ENCODE measurements at places on chromosomes 4 and X. TPM values are rescaled to one million over a fixed set of nuclear protein-coding genes. Genes with fewer than 3 reads are reported as not detected.
A peak's percentile ranks its signal among the peaks of the same experiment; 100 is the strongest.

AGTR2 gene
- not detected for total RNA-seq

CXorf49 gene
- not detected for total RNA-seq

LIMCH1 gene
- total RNA-seq, result 2.8 TPM

BEND4 gene
- total RNA-seq, result not detected

GAGE12F gene
- not detected for total RNA-seq

RPL9 gene
- 2,253 TPM for total RNA-seq

HPGDS gene
- not detected for total RNA-seq

ZMAT1 gene
- 0.51 TPM for total RNA-seq

RIPPLY1 gene
- total RNA-seq, result not detected

ATP1B4 gene
- total RNA-seq, result not detected

GRCh38 chrX:132810488-132810887, 147.9 kb downstream of the HS6ST2 start:
- DNase-seq, result no peak

DNA sequence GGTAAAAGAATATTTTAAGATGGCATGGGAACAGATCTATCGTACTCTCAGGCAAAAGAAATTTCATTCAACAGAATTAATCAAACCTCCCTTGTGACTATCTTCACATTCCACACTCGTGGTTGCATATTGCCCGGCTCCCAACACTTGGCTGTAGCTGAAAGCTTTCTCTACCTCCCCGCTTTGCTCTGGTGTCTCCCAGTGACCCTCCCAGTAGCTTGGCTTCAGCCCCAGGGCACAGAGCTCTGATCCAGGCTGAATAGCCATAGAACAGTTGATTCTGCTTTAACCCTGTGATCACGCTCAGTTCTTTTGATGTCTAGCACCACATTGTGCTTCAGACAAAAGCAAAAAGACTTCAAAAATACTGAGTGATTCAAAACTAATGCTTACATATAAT, 24.6 kb downstream of the SLC7A11 start:
- DNase-seq, result no peak

DNA sequence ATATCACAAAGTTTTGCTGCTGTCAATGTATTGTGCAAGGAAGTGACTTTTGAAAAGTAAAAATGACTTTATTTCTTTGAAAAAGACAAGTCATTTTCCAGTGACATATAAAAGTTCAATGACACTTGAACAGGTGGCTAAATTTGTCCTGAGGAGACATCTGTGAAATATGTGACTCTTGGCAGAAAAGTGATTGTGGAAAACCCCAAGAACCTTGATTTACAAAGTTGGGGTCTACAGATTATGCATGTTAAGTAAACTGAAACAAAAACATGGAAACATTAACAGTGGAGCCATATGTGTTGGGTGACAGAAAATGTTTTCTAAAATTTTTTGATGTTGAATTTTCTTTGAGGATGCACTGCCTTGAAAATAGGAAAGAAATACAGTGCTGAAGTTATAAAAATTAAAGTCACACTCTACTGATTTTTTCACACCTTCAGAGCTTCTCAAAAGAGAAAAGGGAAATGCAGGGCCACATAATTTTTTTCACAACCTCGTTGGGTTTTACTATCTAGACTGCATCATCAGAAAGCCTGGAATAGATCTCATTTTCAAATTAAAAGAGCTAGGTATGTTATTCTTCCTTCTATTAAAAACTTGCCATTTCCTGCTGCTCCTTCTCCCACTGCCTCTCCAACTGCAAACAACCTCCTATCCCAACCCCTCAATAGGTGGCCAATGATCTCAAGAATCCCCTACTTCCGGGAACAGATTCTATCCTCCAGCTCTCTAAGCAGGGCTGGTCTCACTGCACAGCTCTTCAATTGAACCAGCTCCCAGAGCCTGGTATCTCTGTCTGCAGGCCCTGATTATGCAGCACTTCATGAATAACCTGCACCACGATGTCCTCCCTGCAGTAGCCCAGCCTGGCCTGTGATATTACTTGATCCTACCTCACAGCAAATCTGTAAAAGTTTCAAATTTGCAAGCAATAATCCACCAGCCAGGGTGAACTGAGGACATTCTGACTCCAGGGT, 570.8 kb upstream of the CPEB2 start:
- DNase-seq, result no peak

DNA sequence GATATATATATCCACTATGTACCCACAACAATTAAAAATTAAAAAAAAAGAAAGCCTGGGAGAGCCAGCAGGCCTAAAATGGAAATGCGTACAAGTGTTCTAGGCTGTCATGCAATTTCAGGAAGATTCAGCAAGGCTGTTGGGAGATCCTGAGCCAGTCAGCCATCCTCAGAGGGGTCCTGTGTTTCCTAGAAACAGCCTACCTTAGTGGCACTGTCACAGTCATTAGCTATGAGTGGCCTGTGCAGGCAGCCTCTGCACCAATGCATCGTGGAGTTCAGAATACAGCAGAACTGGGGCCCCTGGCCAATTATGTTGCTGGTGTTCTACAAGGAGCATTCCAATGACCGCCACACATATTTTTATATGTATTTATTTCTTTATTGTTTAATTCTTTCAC, 21.0 kb upstream of the USP53 start:
- no peak for DNase-seq

- DNase-seq, result no peak
Measured at GRCh38 chr4:47736555-47736954, 101.3 kb downstream of the CORIN start.

DNA sequence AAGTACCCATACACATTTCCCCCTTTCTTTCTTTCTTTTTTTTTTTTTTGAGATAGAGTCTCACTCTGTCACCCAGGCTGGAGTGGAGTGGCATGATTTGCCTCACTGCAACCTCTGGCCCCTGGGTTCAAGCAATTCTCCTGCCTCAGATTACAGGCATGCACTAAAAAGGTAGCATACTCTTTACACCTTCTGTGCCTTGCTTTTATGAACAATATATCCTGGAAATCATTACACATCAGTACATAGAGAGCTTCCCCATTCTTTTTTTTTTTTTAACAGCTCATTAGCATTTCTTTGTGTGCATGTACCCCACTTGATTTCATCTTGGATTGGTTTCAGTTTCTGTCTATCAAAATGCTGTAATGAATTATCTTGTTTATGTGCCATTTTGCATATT, 18.6 kb upstream of the HSD17B10 start:
- DNase-seq, result no peak

- DNase-seq, result no peak
Measured at GRCh38 chr4:121472937-121473721, 92.3 kb upstream of the QRFPR start.

DNA sequence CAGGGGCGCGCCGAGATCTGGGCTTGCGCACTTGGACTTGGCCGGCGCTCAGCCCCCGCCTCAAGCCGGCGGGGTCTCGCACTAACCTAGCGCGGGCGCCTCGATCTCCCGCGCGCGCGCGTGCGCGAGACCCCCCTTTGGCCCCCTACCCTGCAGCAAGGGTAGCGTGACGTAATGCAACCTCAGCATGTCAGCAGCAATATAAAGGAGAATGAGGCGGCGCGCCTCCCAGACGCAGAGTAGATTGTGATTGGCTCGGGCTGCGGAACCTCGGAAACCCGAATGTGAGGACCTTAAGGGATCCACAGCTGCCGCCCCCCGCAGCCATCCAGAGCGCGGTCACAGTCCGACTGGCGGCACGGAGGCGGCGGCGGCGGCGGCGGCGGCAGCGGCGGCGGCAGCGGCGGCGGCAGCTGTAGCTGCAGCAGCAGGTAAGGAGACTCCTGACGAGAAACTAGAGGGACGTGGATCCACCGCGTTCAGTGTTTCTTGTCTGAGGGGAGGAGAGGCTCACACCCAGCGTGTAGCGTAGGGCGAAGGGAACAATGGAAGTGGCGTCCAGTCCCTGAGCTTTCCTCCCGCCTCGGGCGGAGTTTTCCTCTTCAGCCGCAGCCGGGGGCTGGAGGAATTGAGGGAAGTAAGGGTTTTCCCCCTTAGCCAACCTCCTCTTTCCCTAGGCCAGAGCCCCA, at the start of the genes SATL1 and ZNF711:
Gene SATL1, minus strand, starts transcription at position 19 of the 689 bp plus-strand sequence. CDS start 134,811 bp downstream, outside the sequence.
Gene ZNF711, plus strand, starts transcription at position 231 of the 689 bp plus-strand sequence. CDS start 3,582 bp downstream, outside the sequence.
- DNase-seq, result peak; percentile 61

GRCh38 chr4:72966652-72967051, 102.9 kb downstream of the COX18 start:
- DNase-seq, result no peak

GRCh38 chr4:186724864-186725468, 1.3 kb upstream of the FAT1 start:
- DNase-seq, result peak; percentile 50

- DNase-seq, result no peak
Measured at GRCh38 chr4:55216863-55217635, 91.7 kb upstream of the KDR start.

DNA sequence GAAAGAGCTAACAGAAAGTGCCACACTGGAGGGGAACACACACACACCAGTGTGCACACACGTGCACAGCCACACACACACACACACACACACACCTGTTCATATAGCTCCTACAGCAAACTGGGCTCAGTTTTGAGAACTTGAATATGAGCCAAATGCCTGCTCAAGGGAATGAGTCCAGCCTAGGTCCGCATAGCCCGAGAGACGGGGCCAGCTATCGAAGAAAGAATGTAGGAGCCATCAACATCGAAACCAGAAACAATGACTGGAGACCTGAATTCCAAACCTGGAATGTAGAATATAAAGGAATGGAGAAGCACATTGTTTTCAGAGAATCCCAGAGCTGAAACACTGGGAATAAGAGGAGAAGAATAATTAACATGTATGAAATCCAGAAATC, 37.6 kb upstream of the ERVMER34-1 start:
- DNase-seq, result no peak

DNA sequence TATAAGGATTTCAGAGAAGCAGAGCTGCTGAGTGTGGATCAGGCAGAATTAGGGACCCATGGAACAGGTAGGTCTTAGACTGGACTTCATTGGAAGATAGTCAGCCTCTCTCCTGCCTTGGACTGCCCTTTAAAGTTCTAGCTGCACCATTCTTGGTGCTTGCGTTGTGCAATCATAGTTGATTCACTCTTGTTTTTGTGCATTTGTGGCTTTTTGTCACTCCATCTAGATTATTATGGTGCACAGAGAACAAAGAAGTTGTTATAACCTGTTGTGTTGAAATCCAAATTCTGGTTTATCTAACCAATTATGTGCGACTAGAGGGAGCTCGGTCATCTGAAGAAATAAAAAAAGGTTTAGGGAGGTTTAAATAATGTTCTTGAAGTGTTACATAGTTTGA, 59.3 kb downstream of the JADE1 start:
- no peak for DNase-seq

DNA sequence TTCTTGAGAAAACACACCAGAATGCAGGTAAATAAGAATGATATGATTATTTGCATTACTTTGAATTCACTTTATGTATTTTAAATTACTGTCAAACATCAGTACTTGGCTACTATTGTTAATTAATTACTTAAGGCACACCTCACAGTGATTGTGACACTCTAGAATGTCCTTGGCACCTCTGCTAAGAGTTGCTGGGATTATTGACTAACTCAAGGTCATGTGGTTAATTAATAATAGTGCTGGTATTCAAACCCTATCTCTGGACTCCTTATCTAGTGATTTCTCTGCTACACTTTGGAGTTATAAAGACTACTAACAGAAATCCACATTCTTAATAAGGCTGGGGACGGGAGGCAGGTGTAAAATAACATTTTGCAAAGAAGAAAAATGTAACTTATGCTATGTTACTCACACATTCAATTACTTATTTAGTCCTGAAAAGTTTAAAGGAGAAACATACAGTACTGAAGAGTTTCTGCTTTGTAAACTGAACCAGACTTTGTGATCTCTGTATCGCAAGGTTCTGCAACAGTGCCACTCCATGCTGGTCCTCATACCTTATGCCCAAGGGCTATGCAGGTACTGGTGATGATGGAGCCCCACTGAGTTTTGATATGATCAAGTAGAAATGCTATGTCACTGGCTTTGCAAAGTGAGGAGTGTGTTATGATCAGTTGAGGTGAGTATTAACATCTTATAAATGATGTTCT, 242.7 kb downstream of the MID1IP1 start:
- no peak for DNase-seq

DNA sequence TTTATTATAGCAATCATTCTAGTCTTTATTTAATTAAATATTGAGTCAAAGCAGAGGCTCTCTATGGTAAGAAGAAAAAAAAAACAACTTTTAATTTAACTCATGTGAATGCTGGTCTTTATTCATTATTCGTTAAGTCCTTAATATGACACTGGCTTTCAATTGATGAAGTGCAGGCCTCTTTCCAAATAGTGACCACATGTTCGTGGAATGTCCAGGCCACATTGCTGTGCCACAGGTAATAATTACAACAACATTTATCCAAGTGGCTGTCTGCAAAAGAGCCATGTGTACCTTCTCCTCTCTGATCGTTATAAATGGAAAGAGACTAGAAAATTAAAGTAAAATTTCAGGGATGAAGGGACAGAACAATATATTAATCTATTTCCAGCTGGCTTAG, 220.1 kb upstream of the PABPC4L start:
- DNase-seq, result no peak

DNA sequence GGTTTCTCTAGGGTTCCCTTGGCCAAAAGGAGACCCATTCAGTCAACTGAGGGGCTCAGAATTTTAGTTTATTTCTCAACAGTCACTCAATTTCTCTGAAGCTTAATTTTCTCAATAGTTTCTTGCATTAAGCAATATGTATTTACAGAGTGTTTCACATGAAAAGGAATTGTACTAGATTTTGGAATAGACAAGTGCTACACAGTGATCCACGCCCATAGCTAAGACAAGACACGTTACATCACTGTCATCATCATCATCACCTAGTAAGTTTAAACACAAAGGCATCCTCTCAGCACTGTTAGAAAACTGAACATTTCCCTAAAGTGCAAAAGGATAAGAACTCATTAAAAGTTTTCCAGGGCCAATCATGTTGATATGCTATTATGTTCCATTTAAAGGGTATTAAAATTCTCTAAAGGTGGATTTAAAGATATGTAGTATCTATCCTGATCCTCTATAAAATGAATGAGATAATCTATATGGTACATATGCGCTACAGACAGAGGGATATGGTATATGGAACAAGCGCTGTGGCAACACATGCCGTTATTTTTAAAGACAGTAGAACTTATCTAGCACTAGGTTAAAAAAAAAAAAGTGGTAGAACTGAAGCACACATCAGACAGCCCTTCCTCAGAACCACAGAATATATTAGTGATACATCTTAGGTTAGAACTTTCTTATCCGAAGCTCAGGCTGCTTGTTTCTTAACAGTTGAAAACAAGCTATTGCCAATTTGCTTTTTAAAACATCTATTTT, 12.1 kb downstream of the PPA2 start:
- no peak for DNase-seq

GRCh38 chr4:40417941-40418340, 82.8 kb downstream of the CHRNA9 start:
- no peak for DNase-seq

DNA sequence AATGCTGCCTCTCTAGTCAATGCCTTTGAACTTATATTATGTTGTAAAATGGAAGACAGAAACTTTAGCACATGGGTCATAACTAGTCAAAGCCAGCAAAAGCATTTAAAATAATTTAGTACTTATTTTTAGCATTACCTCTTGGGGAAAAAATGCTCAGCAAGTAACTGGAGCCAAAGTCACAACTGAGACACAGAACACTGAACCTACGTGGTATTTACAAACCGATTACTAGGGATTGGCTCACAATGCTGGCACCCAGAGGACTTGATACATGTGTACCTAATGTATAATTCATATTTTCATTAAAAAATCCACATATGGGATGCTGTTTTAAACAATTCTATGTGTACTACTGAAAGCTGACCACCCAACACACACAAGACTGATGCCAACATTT, 38.4 kb downstream of the PHKA2 start:
- no peak for DNase-seq
